ENCODE measurements at places on chromosomes 6 and 20.

- DNase-seq: no peak
Observed at GRCh38 chr6:82381278-82381677, 17.7 kb downstream of the TPBG start.

GRCh38 chr20:33176101-33176500, 8.1 kb downstream of the BPIFA2 start:
- DNase-seq: no peak

- DNase-seq: no peak
Observed at GRCh38 chr6:76435174-76435573, 362.7 kb upstream of the IMPG1 start.

DNA sequence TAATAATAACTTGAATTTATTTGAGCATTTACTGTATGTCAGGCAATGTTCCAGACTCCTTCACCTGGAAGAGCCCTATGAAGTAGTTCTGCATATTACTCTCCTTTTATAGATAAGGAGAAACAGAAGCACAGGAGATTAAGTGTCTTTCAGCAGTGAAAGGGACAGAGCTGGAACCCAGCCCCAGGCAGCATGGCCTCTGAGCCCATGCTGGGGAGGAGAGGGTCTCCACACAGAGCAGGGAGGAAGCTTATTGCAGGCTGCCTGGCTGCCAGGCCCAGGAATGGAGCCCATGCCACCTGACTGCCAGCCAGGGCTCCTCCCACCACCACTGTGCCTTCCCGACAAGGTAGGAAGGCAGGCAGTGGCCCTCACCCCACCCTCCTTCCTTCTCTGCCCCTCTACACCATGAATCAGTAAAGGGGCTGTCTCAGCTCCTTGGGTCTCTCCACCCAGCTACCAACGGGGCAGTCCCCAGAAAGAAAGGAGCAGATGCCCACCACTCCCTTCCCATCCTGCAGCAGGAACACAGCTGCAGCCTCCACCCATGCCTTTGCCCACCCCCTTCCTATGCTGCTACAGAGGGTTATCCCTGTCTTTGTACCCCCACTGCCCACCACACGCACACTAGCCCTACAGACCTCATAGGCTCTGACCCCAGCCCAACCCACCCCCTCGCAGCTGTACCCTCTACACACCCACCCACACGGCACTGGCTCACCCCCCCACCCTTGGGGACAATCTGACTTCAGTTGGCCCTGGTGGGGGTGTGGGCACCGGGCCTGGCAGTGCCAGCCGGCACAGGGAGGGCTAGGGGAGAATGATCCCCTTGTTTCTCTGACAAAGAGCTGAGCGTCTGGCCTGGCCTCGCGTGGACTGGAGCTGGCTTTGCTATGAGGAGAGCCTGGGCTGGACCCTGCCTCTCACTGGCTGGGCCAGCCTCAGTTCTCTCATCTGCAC, 41.8 kb downstream of the TFEB start:
- DNase-seq: no peak

DNA sequence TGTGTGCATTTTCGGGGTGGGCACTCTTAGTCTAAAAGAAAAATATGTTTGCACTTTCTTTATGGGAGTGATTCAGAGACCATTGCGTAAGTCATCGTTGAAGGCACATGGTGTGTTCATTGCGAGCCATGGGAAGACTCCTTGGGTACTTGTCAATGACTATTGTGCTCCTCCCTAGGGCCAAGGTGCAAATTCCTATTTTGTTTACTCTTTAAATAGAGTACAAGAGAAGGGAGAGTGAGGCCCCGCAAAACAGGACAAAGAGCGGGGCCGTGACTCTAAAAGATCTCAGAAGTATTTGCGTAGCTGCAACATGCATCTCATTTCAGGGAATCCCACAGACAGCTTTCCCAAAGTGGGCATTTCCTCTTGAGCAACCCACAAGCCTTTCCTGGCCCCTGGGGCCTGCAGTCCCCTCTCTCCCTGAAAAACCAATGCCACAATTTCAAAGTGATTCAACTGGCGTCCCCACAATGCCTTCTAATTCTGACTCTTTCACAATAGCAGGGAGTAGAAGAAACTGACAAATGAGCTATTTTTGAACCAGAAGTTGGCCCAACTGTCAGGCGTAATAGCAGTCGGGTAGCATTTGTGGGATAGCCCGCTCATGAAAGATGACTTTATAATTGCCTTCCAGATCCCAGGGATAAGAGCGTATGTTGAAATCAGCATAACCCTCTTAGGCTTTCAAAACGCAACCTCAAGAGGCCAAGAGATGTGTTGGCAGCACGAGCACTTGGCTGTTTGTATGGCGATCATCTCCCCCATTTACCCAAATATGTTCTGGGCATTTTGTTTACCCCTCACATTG, 277.9 kb upstream of the BMP2 start:
- no peak for DNase-seq

DNA sequence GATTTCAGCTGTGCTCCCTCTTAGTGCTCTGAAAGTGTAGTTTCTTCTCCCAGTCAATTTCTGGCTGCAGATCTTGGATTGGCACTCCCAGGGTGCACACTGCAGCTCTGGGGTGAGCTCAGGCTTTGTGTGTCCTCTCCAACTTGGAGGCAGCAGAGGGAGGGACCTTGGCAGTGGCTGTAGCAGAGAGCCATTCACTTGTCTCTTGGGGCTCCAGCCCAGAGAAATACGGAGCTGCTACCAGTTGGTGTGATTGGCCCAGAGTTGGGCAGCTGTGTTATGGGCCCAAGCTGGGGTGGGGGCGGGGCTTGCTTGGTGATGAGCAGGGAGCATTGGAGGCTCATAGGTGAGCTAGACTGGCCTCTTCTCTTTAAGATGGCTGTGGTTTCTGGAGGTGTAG, 65.9 kb downstream of the KLHL32 start:
- no peak for DNase-seq

GRCh38 chr6:70957284-70957617, 391 bp upstream of the B3GAT2 start:
- DNase-seq: no peak

DNA sequence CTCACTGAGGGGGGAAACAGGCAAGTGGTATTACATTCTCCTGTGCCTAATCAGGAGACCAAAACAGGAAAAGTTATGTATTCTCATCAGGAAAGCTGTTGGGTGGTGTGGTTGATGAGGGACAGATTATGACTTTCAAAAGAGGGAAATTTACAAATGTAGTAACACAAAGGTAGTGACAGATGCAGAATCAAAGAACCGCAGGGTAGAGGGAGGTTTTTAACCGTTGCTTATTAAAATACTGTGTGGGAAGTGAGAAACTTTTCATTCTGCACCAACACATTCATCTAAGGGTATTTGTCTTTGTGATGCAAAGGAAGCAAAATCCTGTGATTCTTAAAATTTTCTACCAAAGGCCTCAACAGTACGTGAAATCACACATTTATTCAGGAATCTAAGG, 288.2 kb upstream of the MAN1A1 start:
- no peak for DNase-seq

- DNase-seq: peak; percentile 12
Observed at GRCh38 chr6:42979523-42980177, 669 bp upstream of the PEX6 start.

DNA sequence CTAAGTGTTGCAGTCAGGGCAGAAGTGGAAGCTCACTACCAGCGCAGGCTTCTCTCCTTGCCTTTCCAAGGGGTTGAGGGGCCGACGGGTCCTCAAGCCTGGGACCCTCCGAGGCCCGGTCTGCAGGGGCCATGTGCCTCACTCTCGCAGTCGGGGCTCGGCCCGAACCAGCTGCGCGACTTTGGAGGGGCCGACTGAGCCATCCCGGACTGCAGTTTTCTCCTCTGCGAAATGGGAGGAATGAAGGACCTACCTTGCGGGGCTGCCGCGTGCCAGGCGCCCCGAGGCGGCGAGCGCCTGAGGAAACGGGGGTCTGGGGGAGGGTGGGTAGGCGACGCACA, 5.6 kb downstream of the LZTS3 start:
- DNase-seq: no peak

GRCh38 chr6:158374020-158374419, 61.8 kb downstream of the TULP4 start:
- DNase-seq: no peak

DNA sequence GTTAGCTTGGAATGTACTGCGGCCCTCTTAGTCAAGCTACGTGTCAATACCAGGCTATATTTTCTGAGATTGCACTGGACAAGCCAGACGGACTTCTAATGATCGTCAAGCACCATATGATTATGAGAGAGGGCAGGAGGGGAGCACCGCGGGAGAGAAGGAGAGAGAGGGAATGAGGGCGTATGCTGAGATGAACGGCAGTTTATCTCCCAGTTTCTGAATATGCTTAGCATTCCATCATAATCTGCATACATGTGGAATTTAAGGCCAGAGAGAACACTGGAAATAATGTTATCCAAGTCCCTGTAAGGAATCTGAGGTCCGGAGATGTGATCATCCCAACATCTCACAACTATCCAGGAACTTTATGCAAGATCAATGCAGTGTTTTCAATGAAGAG, 60.2 kb downstream of the BFSP1 start:
- no peak for DNase-seq

GRCh38 chr6:75291331-75291730, 6.7 kb upstream of the TMEM30A start:
- DNase-seq: no peak

- no peak for DNase-seq
Observed at GRCh38 chr20:39853636-39854035, 835.4 kb downstream of the MAFB start.

Data from activated gamma-delta T cell treated with Interleukin-2 at 50 U/mL for 16 hours (primary cell).